IMR-90 (cell line): ENCODE measurements at places on chromosomes 6 and 20. TPM values are rescaled to one million over a fixed set of nuclear protein-coding genes. Genes with fewer than 3 reads are reported as not detected.

DNA sequence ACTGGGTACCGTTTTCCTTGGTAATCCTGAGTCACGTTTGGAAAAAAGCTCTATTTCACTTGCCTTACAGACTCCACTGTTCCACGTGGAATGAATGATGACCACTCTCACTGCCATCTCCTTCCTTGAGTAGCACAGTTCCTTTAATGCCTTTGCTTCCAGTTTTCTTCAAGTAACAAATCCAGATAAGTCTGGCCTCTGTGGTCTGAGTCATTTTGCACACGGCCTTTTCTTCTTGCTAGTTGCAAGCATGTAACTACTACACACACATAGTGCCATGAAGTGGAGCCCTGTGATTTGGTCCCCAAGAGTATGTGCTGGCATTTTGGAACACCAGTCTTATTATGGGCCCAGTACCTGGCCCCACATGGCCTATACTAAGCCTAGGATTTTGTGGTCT is 182.8 kb downstream of the SASH1 start:
- peak; percentile 95 for DNase-seq

DNA sequence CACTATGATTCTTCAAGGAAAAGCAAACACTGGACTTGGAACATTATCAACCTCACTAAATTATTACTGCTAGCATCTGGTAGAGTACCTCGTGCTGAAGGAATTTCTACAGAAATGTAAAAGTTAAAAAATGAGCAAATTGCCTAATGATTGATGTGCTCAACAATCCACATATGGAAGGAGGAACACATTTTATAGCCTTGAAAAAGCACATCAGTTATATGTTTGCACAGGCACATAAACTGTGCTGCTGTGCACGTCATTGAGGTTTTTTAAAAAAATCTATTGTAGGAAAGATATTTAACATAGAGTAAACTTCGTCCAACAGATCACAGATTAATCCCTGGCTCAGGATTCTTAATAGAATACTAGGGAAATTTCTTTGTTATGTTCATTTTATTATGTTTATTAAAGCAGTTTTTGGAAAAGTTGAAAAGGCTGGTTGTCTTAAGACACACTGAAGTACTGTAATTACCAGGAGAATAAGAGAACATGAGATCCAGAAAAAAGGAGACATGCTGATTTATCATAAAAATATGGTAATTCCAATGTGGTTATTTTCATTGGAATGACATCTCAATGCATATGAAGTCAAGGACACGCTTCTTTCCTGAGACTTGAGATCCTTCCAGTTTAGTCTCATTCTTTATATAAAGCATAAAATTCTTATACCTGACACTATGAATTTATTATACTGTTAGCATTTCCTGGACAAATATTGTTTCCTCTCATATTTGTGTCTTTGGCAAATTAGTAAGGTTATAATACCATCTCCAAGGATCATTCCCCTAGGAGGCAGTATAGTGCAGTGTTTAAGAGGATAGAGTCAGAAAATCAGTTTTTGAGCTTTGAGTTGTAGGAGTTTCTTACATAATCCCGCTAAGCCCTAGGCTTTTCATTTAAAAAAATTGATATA is 511.1 kb downstream of the TENT5A start:
- DNase-seq: peak; percentile 49

DNA sequence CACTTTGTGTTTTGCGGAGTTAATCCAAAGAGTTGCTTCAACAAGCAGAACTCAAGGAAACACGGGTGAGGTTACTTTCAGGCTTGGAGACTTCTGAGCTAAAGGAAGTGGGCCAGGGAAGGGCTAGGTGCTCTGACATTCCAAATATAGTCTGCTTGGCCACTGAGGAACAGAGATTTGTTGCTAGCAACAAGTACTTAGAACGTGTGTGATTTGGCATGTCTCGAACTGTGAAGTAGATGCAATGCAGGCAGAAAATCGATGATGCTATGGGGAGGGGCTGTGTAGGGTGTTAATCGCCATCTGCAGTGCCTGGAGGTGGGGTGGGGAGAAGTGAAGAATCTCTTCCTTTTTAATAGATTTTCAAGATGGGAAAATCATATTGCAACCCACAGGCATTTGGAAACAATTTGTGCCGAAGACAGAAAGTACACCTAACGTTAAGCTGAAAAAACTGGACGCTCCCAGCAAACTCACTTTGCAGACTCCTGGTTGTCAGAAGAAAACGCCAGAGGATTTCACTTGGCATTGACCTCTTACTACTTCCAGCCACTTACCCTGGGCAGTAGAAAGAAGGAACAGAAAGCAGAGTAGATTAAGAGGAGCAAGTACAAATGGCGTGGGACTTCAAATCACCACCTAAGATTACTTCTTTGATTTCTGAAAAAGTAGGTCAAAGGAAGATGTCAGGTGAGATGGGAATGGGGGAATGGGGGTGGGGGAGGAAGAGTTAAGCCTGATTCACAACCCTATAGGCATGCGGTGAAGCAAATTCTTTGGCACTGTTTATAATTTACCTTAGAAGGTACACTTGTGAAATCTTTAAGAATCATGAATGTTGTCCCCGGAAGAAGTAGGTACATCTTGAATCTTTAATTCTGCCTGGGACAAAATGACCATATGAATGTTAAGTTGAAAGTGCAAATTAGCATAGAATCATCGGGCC is 314.1 kb downstream of the CD83 start:
- no peak for DNase-seq

GRCh38 chr6:105759015-105759414 is 327.1 kb upstream of the PRDM1 start:
- no peak for DNase-seq

- DNase-seq: peak; percentile 89
These were observed 526.8 kb downstream of the CD109 start for GRCh38 chr6:74222768-74223333.

GRCh38 chr6:30787954-30788353 is 43.6 kb upstream of the IER3 start:
- no peak for DNase-seq

DNA sequence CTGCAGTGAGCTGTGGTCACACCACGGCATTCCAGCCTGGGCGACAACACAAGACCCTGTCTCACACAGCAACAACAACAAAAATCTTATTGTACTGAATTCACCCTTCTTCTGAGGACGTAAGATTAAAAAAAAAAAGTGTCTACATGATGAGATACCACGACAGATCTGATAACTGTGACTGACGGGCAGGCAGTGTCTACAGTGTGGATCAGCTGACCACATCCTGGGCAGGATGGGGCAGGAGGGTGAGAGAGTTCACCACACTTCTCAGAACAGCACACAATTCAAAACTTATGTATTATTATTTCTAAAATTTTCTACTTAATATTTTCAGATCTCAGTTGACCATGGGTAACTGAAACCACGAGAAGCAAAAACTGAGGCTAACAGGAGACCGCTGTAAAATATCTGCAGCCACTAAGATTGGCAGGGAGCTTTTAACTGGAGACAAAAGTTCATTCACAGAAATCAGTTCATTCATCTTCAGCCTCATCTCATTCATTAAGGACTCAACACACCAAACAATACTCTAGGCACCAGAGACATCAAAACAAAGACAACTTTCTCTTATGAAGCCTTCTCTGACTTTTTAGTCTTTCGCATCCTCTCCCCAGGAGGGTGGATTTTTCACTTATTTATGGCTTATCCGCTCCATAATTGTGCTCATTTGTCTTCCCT is 15.7 kb upstream of the NHSL1 start:
- no peak for DNase-seq

SLC22A1 gene
- 0.09 and 0.10 TPM in 2 replicates for polyA plus RNA-seq

OR2B3 gene
- not detected in 2 replicates for polyA plus RNA-seq

B3GALT4 gene
- polyA plus RNA-seq: 0.49 and 0.70 TPM in 2 replicates
